Stimulated activated CD4-positive, alpha-beta T cell treated with anti-CD3 and anti-CD28 coated beads, TNF-alpha, amount 100 ng/mL, for 24 hours (primary cell): ENCODE measurements at places on chromosomes 12 and 14.

DNA sequence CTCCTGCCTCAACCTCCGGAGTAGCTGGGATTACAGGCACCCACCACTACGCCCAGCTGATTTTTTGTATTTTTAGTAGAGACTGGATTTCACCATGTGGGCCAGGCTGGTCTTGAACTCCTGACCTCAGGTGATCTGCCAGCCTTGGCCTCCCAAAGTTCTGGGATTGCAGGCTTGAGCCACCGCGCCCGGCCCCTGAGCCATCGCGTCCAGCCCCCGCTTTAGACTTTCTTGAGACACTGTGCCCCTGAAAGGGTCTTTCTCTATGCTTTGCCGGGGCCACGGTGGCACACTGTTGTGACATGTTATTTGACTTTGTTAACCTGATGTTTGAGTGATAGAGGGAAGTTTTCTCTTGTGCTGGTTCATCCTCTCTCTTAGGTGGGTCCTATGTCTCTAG, 186.4 kb downstream of the BTG1 start:
- DNase-seq = no peak

- no peak for DNase-seq
Measured at GRCh38 chr14:35336494-35337268, 44.5 kb downstream of the PSMA6 start.

GRCh38 chr14:73625706-73626105, 13.4 kb downstream of the ACOT6 start:
- no peak for DNase-seq

- DNase-seq = no peak
Measured at GRCh38 chr12:95557625-95558024, 6.3 kb upstream of the USP44 start.

DNA sequence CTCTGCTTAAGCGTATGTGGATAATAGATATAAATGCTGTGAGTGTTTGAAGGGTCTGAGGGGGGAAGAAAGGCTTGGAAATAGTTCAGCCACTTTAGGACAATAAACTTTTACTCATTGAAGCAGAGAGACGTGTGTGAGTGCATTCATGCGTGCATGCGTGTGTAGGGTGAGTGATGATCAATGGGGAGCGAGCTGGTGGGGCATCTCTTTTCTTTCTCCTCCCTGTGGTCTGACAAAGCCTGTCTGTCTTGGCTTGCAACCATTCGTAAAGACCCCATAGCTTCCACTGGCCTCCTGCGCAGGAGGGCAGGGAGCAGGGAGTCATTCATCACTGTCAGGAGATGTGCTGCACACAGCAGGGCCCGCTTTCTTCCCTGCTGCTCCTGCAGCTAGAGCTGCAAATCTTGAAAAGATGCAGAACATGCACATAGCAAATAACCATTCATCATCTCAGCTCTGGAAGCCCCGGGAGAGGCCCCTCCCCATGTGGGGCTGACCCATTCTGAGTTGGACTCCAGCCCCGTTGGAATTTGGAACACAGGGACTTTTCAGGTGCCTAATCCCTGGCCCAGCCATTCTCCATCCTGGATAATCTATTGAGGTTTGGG, 223.2 kb downstream of the PPM1H start:
- DNase-seq = no peak

DNA sequence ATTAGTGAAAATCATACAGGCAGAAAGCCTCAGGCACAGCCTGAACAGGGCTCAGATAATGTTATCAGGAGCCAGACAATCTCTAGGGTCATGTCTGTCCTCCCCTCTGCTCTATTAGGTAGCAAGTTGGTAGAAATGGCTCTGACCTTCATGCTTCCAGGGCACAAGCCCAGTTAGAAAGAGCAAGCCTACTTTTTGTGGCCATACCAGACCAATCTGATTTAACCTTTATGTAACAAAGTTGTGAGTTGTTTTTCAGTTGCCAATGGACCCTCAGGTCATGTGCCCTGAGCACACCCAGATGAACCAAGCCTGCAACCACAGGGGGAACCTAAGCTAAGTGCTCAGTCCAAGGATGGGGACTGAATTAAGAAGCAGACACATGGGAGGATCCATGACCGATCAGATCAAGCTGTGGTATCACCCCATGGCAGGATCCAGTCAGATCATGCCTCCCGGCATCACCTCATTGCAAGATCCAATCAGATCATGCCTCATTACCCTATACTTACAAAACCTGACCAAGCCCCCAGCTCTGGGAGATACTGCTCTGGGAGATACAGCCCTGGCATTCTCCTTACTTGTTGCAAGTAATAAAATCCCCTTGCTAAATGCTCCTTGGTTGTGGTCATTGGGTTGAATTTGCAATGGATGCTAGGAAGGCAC, 18.8 kb upstream of the HIGD1C start:
- DNase-seq = no peak

DNA sequence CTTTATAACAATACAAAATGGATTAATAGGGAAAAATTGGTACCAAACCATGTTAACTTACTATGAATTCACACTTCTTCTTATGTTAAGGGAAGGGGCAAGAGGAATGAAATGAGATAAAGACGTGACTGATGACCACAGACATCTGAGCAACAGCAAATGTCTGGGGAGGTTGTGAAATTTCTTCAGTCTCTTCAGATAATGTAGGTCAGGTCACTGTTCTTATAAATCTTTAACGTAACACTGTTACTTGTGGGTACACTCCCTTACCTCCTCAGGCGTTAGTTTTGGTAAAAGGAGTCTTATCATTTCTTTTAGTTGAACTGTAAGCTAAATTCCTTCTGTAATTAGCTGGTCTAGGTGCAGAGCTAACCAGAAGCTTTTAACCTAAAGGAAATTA, 405.0 kb upstream of the LRFN5 start:
- no peak for DNase-seq

DNA sequence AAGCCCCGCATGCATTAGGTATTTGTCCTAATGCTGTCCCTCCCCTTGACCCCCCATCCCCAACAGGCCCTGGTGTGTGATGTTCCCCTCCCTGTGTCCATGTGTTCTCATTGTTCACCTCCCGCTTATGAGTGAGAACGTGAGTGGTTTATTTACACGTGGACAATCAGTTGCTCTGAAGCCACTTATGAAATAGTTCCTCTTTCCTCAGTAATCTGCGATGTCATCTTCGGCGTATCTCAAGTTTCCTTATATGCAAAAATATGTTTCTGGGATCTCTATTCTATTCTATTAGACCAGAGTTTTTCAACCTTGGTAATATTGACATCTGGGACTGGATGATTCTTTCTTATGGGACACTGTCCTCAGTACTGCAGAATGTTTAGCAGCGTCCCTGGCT, 56.0 kb upstream of the DCD start:
- DNase-seq = no peak

DNA sequence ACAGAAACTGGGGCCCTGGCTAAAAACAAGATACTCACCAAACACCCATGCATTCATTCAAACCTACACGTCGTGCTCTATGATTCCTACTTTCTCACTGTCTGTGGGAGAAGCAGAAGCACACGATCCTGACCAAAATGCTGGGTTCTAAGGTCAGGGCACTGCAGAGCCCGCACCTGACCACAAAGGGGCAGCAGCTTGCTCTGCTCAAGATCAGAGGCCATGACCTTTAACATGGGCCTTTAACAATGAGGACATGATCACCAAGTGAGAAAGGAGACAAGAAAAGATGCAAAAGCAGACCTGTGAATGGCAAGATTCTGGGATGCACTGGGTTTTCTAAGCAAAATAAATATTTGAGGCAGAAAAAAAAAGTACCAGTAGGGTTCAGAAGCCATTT, 40.1 kb upstream of the VPS33A start:
- DNase-seq = no peak

GRCh38 chr12:108611884-108612415, 14.1 kb upstream of the TMEM119 start:
- no peak for DNase-seq

GRCh38 chr14:101217080-101217463, 313.6 kb upstream of the RTL1 start:
- no peak for DNase-seq

DNA sequence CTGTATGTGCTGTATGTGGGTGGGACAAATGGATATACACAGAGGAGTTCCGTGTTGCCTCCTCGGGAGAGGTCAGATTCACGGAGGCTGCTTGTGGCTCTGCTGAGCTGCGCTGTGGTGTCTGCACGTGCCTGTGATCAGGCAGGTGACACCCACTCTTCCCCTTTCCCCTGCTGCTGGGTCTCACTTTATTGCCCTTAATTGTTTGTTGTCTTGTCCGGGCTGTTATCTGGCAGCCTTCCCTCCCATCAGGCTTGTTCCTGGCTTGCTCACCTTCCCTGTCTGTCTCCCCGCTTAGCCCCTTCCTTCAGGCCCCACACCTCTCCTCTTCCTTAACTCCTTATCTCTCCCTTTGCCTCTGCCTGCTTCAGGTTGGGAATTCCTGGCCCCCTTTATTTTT, 13.5 kb downstream of the WNT5B start:
- no peak for DNase-seq

DNA sequence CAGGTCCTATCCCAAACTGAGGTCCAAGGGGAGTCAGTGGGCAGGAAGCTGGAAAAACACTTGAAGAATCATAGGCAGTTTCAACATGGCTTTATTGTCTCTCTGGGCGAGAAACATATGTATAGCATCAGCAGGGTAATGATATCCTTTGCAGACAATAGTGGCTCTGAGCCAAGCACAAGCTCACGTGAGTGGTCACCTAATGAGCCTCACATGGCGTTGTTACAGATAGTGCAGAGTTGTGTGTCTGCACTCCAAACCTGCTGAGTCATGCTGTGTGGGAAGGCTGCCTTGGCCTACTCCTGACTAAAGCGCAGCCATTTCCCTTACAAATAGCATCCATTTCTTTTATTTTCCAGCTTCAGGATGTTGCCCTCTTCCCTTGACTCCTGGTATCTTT, 105.2 kb upstream of the SYT1 start:
- no peak for DNase-seq

- no peak for DNase-seq
Measured at GRCh38 chr14:99176156-99176945, 95.6 kb downstream of the BCL11B start.

GRCh38 chr12:67457778-67458665, 188.9 kb downstream of the CAND1 start:
- no peak for DNase-seq

DNA sequence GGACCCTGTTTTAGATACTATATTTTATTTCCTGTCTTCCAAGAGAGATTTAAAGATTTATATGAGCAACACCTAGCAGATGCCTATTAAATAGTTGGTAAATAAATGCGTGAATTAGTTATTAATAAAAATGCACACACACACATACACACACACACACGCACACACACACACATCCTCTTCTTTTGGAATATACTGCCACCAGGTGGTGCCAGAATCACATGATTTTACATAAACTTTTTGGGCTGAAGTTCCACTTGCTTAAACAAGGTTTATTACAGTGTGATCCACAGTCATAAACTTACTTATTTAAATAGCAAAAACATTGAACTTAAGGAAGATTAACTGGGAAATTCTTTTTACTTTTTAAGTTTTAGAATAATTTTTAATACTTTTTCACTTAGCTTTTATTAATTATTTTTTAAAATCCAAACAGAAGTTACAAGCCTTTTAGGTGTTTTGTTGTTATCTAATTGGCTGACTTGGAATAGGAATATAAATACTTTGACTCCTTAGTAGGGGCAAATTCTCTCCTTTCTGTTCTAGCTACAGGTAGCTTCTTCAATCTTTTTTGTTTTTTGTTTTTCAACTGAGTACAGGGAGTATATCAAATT, 17.5 kb downstream of the RAD51B start:
- DNase-seq = no peak

GRCh38 chr14:53958628-53959027, 2.0 kb upstream of the BMP4 start:
- DNase-seq = no peak

- DNase-seq = no peak
Measured at GRCh38 chr12:40903040-40903439, 210.8 kb downstream of the CNTN1 start.

- DNase-seq = no peak
Measured at GRCh38 chr14:98612434-98613200, 659.4 kb downstream of the BCL11B start.
